ENCODE measurements at places on chromosomes 3 and 15.

DNA sequence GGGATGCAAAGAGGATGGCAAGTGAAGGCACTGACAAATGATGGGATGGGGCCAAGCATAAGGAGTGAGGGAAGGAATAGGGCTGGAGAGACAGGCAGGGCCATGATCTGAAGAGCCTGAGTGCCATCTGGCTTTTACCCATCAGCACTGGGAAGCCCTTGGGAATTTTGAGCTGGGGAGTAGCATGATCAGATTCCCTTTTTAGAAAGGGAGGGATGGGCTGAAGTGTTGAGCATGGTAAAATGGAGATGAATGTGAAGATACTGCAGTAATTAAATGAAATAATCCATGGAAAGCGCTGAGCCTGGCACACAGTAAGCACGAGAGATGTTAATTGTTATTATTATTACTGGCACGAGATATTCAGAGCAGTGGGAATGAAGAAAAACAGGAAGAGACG is 9.9 kb downstream of the RBP1 start:
- DNase-seq, result no peak

DNA sequence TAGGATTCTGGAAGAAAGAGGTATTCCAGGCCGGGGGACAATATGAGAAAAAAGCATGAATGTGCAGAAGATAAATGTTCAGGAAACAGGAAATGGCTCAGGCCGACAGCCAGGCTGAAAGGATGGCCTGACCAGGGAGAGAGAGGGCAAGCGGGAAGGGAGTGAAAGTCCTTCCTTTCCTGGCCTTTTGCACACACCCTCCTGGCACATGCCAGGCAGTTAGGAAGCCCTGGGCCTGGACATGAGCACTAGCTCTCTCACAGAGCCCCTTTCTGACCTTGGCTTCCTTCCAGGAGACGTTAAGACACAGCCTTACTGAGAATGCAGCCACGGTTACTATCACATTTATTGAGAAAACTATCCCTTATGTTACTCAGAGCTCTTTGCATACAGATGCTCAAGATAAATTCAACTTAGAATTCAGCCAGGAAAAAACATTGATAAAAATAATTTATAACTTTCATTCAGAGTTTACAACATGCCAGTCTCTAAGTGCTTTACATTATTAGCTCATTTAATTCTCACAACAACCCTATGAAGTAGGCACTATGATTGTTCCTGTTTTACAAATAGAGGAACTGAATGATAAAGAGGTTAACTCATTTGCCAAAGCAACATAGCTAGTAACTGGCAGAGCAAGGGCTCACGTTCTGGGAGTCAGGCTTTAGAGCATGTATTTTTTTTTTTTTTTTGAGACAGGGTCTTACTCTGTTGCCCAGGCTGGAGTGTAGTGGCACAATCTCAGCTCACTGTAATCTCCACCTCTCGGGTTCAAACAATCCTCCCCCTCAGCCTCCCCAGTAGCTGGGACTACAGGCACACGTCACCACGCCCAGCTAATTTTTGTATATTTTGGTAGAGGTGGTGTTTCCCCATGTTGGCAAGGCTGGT is 39.4 kb upstream of the SMAD3 start:
- no peak for DNase-seq

GRCh38 chr15:40471105-40471807 is 472 bp downstream of the CHST14 start:
- peak; percentile 47 for DNase-seq

DNA sequence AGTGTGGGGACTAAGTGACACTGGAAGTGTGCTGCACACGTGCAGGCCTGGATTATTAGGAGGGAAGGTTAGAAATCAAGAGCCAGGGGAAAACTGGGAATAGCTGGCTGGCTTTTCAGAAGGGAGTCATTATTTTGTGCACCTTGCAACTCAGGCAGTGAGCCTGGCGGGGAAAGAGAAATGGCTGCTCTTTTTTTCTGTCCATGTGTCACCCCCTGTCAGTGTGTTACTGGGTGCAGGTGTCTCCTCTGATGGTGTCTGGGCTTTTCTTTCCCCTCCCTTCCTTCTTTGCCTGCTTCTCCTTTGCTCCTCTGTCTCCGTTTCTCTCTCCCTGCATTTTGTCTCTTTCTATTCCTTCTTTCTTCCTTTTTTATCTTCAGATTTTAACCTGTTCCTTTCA is 130.7 kb downstream of the APBA2 start:
- no peak for DNase-seq

DNA sequence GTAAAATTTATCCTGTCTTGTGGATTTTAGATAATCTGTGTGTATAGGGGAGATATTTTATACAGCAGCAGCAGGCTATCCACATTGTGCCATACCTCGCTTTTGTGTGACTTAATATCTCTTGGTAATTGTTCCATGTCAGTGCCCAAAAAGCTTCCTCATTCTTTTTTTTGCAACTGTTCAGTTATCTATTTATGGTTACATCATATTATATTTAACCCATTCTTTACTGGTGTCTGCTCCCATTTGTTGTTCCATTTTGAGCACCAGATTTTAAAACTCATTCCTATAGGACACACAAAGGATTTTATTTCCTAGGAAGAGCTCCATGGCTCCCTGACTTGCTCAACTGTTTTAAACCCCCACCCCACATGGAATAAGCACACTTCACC is 86.3 kb upstream of the RASGRP1 start:
- DNase-seq, result no peak

- DNase-seq, result no peak
These were observed 49.2 kb upstream of the MAP3K13 start for GRCh38 chr3:185313693-185314246.

DNA sequence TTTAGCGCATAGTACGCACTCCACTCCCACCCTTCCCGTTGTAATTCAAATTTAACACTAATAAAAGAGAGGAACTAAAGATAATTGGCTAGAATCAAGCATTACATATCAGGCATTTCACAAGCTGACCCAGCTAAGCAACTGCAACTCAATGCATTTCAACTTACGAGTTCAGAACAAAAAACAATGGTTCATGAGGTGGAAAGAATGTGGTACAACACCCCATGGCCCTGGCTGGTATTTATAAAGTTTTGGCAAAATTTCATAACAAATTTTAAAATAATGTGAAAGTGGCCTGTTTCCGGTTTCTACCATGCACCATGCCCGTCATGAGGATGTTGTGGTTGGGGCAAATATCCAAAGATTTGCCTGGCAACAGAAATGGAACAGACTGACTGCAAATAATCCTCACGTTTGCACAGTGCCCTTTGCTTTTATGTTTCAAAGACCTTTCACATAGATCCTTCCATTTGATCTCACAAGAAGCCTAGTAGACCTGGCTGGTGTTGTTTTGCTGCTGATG is 455.3 kb upstream of the NR2F2 start:
- DNase-seq, result no peak

DNA sequence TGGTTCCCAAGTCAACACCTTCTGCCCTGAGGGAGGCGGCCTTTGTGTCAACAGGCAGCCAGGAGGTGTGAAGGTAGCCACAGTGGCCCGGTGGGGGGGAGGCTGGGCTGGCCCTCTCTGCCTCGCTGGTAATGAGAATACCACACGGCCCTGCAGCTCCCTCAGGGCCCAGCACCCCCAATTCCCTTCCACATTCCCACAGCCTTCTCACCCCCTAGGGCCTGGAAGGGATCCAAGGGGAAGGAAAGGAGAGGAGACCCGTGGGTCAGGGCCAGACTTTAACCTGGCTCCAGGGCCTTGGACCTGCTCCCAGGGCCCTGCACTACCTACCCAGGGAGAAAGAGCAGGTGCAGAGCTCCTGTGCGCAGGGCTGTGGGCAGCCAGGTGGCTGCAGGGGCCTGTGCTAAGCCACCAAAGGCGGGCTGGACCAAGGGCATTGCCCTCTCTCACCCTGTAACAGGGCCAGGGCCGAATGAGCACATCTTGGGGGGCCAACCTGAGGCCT is 8.7 kb upstream of the MESP2 start:
- no peak for DNase-seq

DNA sequence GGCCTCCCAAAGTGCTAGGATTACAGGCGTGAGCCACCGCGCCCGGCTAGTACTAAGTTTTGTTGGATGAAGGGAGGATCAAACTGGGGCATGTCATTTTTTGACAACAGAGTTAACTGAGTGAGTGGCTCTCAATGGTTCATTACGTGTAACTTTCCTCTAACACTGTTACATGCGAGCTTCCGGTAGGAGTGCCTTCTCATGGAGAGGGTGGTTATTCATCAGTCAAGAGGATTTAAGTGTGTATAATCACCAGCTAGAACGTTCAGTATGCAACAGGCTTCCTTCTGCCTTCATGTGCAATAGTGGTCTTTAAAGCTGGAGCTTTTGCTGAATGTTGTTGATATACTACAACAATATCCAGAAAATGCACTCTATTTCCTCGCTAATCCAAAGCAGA is 19.1 kb upstream of the GOLGA8A start:
- no peak for DNase-seq

DNA sequence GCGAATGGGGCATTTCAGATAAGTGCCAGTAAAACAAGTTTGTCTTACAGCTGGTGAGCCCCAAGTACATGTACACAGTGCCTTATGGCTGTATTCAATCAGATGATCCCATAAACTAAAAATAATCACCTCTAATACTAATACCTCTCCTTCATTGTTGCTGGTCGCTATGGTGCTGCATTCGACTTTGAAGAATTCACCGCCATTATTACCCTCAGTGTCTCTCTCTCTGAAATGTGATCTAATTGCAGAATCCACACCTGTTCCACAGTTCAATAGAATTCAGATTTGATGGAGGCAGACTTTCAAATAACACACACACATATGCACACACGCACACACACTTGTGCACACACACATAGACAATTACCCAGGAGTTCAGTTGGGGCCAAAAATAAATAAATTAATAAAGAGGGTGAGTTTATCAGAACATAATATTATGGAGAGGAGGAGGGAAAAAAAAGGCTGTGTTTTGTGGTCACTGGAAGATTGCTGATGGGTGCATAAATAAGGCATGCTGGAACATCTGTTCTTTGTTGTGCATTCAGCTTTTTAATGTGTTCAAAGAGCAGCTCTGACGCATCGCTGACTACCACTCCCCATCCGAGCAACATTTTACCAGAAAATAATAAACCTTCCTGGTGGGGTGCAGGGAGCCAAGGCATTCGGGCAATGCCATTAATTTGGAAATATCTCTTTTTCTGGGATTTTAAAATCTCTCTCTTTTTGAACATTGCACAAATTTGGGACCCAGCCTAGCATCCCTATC is 235.7 kb downstream of the SATB1 start:
- DNase-seq, result no peak

DNA sequence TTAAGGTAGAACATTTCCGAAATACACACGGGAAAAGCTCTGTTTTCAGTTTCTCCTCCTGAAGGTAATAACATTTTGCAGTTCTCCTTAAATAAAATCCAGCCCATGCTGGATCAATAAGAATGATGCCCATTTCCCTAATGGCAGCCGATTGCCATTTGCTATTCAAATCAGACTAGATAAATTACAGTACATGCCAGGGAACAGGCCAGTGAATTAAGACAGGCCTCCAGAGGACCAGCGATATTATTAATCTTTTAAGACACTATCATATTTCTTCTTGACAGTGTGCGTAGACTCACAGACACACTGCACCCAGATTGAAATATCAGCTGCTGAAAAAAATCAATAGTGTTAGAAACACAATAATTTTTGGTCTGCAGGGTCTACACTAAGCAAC is 422.3 kb downstream of the TIGIT start:
- no peak for DNase-seq

DNA sequence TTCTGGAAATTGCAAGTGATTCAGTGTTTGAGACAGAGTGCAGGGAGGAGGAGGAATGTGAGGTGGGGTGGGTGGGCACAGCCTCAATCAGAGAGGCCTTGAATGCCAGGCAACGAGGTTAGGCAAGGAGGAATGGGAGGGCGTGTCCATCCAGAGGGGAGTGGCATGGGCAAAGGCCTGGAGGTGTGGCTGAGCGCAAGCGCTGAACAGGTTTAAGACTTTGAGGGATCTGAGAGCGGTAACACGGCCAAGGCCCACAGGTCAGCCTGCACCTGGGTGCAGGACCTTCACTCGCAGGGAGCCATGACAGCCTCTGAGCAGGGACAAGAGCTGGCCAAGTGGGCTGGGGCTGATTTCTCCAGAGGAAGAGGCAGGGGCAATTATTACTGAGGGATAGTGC is 125.9 kb downstream of the TPRA1 start:
- no peak for DNase-seq

DNA sequence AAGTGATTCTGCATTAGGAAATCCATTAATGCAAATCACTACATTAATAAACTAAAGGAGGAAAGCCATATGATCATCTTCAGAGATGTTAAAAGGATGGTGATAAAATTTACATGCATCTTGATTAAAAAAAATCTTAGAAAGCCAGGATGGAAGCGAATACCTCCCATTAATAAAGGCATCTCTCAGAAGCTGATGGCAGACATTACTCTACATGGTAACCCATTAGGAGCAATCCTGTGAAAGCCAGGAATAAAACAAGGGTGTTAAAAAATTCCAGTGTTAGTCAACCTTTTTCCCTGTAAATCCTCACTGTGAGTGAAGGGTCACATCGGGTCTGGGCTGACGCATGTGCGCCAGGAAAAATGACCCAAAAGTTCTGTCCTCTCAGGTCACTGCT is 25.5 kb downstream of the NSMCE3 start:
- no peak for DNase-seq

DNA sequence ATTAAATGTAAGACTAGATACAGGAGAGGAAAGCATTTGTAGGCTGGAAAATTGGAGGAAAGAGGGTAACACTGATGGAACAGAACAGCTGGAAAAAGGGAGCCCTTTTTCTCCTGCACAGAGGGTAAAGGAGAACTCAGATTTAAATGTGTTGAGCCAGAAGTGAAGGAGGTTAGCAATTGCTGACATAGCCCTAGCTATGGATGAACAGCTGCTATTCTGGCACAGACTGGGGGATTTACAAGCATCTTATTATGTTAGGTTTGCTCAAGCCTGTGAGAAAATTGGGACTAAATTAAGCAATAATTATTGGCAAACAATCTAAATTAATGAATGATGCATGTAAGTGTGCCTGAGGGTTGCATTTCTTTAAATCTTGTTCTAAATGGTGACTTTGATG is 40.6 kb upstream of the PRR20G start:
- no peak for DNase-seq

DNA sequence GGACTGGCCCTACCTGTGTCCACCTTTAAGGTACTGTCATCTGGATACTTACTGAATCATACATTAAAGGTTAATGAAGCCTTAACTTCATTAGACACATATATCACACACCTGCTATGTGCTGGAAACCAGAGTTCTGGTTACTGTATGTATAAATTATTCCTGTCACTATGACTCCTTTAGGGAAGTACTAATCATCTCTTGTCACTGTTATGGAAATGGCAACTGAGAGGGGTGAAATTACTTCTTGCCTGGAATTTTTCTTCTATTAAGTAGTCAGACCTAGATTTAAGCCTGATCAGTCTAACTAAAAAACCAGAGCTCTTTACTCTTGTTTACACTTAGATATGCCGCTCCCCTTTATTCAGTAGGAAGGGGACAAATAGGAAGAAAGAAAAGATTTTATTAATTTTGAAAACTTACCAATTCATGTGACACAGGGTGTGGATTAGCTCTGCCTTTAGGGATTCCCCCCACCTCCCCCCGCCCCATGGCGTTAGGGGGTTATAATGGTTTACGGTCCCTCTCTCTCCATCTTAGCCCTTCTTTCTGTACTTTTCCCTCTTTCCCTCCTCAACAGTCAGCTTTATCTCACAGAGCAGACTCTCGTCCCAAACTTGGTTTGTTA is 152.5 kb downstream of the KLHL25 start:
- DNase-seq, result no peak

All from HuH-7 (cell line).